ENCODE measurements at places on chromosomes 3 and 15. TPM values are rescaled to one million over a fixed set of nuclear protein-coding genes. Genes with fewer than 3 reads are reported as not detected.

The TGM5 gene
- not detected for polyA plus RNA-seq

The CCR3 gene
- polyA plus RNA-seq: 0.39 TPM

The CAMK1 gene
- 19.2 TPM for polyA plus RNA-seq

The USP8 gene
- polyA plus RNA-seq: 18.0 TPM

The TBC1D2B gene
- 10.2 TPM for polyA plus RNA-seq

The HES1 gene
- not detected for polyA plus RNA-seq

The RFT1 gene
- 14.2 TPM for polyA plus RNA-seq

The KLHL25 gene
- not detected for polyA plus RNA-seq

- DNase-seq: no peak
These were observed 483.8 kb downstream of the TUSC7 start for GRCh38 chr3:117193390-117193789.

GRCh38 chr3:74559261-74559660 is 55.2 kb downstream of the CNTN3 start:
- DNase-seq: no peak

- DNase-seq: no peak
These were observed 49.5 kb upstream of the SELENOK start for GRCh38 chr3:53941184-53941583.

GRCh38 chr3:114356066-114356465 is 62.2 kb downstream of the TIGIT start:
- DNase-seq: no peak

DNA sequence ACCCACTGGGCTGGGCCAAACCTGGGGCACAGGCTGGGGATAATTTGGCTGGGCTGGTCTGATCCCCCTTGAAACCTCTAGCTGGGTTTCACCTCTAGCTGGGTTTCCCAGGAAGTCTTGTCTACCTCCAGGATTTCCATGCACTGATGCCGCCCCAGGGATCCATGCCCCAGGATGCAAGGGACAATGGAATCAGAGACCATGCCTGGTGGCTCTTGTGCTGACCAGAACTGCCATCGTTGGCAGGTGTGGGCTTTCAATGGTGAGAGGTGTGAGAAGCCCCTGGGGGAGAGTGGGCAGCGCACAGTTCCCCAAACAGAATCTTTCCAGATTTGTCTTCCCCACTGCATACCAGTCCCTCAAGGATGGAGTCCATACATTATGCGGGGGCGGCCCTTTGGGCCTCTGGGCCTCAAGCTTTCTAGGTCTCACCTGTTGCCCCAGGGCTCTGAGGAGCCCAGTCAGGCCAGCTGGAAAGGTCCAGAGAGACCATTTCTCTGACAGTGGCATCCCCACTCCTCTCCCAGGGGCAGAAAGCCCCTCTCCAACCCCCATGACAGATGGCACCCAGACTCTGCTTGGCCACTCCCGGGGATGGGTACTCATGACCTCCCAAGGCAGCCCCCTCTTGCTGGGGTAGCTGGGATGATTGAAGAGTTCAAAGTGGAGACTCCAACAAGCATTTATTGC is 35.4 kb downstream of the EPHB3 start:
- DNase-seq: no peak

GRCh38 chr15:63122002-63122875 is 578 bp downstream of the LACTB start:
- DNase-seq: peak; percentile 82

- no peak for DNase-seq
These were observed 31.0 kb upstream of the PTPRG start for GRCh38 chr3:61530355-61530754.

- DNase-seq: no peak
These were observed 146.0 kb upstream of the TNIK start for GRCh38 chr3:171606151-171606751.

DNA sequence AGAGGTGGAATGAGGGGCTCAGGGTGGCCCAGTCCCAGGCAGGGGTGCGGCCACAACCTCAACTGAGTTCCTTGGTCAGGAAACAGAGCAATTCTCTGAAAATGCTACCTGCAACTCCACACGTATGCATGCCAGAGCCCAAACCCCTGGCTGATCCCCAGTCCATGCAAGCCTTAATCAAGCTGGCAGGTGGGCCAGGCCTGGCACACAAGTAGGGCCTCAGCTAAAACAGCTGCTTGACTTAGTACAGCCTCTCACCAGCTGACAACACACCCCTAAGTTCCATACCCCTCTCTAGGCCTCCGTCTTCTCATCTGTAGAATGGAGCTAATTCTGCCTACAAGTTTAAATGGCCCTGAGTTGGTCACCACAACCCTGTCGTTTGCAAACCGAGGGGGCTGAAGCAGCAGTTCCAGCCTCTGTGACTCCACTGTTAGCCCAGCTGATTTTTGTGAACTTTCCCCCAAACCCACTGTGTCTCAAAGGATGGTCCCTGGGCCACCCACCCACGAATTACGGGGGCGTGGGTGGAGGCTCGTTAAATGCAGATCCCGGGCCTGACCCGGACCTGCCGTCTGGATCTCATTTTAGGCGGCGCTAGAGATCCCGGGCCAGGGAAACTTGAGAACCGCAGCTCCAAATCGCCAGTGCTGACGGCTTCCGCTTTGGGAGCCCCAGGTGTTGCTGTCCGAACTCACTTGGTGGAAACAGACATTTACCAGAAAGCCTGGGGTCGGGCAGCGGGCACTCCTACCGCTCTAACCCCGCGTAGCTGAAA is 927 bp downstream of the CHDH start:
- no peak for DNase-seq

GRCh38 chr15:47908950-47909670 is 191.8 kb downstream of the SEMA6D start:
- no peak for DNase-seq

GRCh38 chr15:33215941-33216872 is 21.7 kb upstream of the FMN1 start:
- peak; percentile 7 for DNase-seq

DNA sequence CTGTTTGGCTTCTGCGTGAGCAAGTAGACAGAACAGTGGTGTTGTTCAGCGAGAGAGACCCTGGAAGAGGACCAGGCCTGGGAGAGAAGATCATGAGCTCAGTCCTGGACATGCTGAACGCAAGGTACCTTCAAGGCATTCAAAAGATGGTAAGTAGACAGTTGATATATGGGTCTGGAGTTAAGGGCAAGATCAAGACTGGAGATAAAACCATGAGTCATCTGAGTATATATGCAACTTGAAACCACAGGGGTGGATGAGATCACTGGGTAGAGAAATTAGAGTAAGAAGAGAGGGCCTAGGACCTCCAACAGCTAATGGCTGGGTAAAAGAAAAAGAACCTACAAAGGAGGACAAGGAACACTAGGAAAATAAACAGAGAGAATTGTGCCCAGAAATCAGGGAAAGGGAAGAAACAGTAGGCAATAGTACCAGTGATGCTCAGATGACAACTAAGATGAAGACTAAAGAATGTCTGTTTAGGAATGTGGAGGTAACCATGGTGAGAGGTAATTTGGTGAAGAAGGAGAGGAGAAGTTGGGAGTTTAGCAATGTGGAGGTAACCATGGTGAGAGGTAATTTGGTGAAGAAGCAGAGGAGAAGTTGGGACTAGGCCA is 343.2 kb upstream of the ADAMTS9 start:
- no peak for DNase-seq

DNA sequence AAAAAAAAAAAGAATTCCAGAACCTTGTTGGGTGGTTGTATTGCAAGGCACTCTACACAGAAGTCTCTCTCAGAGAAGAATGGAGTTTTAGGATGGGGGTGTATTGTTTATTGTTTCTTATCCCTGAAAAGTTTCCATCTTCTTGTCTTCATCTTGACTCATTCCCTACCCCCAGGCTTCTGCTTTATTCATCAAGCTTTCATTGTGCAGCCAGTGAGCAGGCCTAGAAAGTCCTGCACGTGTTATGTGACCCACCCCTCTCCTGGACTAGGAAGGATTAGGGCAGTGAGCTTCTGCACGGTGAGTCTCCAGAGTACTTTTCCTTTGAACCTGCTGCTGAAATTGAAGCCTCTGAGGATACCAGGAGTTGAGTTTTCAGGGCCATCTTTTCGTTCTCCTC is 150.9 kb upstream of the IL12A start:
- DNase-seq: no peak

GRCh38 chr3:108528459-108529252 is 18.3 kb upstream of the MYH15 start:
- DNase-seq: no peak

- no peak for DNase-seq
These were observed 418.6 kb downstream of the TUSC7 start for GRCh38 chr3:117128133-117128532.

DNA sequence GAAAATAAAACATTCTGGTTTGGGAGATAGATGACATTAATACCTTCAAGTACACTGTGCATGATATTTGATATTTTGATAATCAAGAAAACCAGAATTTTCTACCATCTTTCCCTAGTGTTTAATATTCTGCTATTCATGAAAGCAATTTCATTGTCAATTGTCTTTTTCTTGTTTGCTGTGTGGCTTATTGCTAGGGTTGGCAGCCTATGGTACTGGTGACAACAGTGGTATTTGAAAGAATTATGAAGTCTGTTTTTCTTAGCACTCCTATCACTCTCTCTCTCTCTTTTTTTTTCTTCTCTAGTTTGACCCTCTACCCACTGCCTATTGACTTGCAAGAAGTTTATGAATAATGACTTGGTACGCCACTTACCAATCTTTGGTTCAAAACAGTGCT is 15.4 kb downstream of the RNF13 start:
- no peak for DNase-seq

DNA sequence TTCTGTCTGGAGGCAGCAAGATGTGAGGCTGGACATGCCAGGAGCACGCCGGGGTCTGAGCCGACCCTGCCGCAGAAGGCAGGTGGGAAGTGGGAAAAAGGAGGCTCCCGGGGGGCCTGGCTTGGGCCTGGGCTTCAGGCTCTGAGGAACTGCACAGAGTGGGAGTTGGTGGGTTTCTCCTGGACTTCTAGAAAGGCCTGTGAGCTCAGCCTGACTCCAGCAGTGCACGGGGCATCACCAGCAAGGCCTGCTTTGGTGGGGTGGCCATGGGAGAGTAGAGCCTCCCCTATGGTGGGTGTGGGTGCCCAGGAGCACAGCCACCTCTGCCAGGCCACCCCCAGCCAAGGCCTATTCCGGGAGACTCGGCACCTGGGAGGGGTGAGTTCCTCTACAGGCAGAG is 18.1 kb upstream of the SLC41A3 start:
- no peak for DNase-seq

- DNase-seq: no peak
These were observed 20.5 kb upstream of the SCN10A start for GRCh38 chr3:38836561-38836960.

GRCh38 chr3:126897943-126898342 is 85.0 kb upstream of the PLXNA1 start:
- DNase-seq: no peak

DNA sequence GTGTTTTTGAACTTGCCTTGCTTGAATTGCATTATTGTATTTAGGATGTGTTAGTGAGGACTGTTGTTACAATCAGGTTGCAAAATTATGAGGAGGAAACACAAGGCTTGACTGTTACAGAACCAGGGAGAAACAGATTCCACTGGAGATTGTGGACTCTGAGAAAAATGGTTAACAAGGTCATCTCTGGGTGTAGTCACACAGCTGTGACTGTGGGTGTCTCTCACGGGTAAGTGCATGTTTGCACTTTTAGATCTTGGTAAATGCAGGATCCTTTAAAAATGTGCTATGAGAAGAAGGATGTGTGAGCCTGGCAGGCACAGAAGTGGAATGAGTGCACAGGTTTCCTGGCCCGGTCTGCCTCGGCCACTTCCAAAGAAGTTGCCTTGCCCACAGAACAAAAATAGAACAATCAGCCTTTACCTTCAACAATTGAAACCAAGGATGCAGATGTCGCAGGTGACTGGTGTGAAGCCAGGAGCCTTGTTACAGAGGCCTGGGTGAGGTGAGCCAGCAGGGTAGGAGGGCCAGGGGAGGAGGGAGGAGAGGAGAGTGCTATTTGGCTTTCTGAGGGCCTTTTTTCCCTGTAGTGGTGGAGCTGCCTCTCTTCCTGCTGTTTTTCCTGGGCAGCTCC is 68.0 kb downstream of the ABHD5 start:
- no peak for DNase-seq

DNA sequence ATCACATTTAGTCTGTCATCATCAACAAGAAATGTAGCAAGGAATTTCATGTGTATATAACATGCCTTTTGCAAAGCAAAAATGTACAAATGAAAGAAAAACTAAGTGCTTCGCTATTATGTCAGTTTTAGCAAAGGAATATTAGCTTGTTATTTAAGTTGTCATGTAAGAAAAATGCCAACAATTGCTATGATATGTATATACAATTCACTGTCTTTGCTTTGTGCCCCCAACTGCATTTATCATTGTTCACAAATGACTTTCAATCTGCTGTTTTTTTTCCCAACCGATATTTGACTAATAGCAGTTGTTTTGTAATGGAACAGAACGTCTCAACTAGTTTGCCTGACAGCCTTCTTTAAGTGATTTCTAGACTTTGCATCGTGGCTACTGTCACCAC is 207.1 kb downstream of the ROBO1 start:
- no peak for DNase-seq

DNA sequence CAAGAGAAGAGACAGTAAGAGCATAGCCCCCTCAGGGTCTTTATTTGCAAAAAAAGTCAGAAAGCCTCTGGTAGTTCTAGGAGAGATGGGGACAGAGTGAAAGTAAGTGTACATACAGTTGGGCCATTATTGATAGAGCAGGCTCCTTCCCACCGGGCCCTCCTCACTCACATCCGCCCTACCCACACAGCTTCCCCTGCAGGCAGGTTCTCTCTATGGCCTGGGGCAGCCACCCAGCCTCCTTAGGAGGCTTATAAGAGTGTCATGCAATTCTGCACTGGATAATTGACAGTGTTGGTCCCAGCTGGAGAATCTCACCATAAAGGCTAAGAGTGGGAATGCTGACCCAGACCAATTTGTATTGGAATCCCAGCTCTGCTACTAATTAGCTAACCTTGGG is 49.5 kb downstream of the SLC30A4 start:
- no peak for DNase-seq

DNA sequence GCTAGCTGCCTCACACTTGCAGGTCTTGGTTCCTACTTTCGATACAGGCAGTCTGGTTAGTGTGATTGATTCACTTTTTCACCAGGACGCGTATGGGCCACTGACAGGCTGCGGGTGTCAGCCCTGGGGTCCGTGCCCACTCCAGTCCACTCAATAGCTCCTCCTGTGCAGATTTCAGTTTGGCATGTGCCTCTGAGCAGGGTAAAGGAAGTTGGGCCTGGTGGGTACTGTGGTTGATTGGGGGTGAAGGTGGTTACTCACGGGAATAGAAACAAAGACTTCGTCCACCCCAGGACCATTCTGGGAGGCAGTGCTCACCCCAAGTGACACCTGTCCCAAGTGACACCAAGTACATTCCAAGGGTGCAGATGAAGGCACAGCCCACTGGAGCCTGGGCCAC is 62.3 kb downstream of the EPHB1 start:
- no peak for DNase-seq

All from immature natural killer cell (primary cell).